ENCODE measurements at places on chromosomes 4 and X.

GRCh38 chr4:75675004-75675531 lies 1.9 kb upstream of the G3BP2 start:
- no peak for DNase-seq

DNA sequence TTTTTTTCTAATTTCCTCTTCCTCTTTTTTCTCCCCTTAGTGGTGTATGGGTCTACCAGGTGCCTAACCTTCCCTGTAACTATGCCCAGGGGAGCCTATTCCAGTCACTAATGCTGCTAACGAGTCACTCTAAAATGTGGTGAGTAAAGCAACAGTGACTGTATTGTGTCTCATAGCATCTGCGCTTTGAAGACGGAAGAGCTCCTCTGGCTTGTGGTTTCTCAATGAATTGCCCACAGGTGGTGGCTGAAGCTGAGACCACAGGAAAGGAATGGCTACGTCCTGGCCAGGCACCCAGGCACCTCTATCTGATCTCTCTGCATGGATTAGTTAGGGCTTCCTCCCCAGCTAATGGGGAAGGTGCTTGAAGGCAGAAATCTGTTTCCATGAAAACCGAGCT lies 763.5 kb upstream of the FRG1 start:
- DNase-seq = no peak

DNA sequence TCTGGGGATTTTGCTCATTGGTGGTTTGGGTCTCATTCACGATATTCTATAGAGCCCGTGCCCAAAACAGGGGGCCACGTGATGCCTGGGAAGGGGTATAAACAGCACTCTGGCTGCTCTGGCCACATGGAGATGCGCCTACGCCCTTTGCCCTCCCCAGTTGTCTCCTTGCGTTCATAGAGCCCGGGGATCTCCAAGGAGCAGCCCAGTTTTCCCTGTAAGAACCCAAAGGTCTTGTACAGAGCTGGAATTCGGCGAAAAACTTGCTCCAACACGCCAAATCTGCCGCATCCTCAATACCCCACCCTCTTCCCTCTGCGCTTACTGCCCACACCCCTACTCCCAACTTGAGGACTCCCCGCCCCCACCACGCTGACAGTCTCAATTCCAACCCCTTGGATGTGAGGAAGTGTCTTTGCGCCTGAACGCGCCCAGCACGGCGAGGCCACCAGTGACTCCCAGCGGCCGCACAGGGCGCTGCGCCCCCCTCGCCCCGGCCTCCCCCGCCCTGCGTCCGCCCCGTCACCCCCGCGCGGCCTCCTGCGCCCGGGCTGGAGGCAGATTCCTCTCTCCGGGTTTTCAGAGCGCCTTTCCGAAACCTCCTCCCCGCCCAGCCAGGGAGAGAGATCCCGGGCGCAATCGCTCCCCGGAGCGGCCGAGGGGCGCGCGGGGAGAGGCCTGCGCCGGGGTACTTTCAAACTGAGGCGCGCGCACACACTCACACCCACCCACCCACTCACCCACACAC lies at the start of gene NHS:
TSS of gene NHS (plus strand) at position 582 of the 748 bp plus-strand sequence. CDS start 558 bp downstream, outside the sequence.
- DNase-seq = no peak

DNA sequence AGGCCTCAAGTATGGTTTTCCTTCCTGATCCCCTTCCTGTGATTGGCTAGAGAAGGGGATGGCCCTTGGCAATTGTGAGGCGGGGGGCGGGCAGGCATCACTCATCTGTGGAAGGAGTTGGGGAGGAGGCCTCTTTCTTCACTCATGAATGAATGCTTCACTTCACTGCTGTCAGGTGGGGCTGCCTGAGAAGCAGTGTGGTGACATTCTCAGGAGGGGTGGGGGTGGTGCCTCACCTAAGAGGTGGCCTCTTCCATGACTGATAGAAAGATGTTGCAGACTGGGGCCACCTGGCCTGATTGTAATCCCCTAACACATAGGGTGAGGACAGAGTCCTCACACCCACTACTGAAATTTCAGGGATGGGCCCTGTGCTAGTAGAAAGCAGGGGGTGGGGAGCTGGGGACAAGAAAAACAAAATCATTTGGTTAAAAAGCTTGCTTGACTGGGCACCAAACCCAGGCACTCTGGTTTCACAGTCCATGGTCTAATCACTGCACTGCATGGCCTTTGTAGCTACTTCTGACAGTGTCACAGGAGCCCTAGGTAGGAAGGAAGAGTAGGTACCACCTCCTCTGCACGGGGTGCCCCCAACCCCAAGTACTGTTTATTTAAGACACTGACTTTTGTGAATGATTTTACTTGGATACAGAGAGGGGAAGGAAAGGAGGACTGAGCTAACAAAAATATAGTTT lies 5.6 kb upstream of the HOPX start:
- no peak for DNase-seq
